Activated naive CD4-positive, alpha-beta T cell treated with anti-CD3 and anti-CD28 coated beads, Interleukin-2, amount 10 ng/mL, durations not matched to agents 5 hours and 36 hours (primary cell): ENCODE measurements at places on chromosomes 5 and 9. TPM values are rescaled to one million over a fixed set of nuclear protein-coding genes. Genes with fewer than 3 reads are reported as not detected.

The DNM1 gene
- total RNA-seq: 0.25 TPM

The SMIM3 gene
- total RNA-seq: 12.6 TPM

The CLIC3 gene
- total RNA-seq: 4.5 TPM

The LECT2 gene
- not detected for total RNA-seq

The CDK5RAP2 gene
- 78.5 TPM for total RNA-seq

The CORO2A gene
- total RNA-seq: 8.6 TPM

The ALDH1A1 gene
- not detected for total RNA-seq

The TPPP gene
- total RNA-seq: 0.05 TPM

The SPATA31C1 gene
- total RNA-seq: not detected

The FAM219A gene
- total RNA-seq: 13.2 TPM

The PMPCA gene
- 56.2 TPM for total RNA-seq

The CCDC152 gene
- 4.2 TPM for total RNA-seq
